ENCODE measurements at places on chromosomes 7 and 10.

- DNase-seq: no peak
Observed at GRCh38 chr10:34187201-34187600, 627.9 kb downstream of the PARD3 start.

DNA sequence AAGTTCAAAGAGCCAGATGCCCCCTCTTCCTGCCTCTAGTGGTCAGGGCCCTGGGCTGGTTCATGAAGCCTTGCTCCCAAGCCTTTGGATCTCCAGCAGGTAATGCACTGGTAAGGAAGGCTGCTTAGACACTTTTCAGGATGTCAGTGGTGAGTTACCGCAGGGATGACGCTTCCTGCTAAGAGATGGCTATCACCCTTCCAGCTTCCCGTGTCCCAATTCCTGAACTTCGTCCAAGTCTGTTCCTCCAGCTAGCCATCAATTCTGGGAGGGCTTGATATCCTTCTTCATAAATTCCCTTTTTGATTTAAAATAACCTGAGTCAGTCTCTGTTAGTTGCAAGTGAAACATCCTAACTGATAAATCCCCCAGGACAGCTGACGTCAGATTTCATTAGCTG lies 221.2 kb downstream of the PLXNA4 start:
- DNase-seq: no peak

DNA sequence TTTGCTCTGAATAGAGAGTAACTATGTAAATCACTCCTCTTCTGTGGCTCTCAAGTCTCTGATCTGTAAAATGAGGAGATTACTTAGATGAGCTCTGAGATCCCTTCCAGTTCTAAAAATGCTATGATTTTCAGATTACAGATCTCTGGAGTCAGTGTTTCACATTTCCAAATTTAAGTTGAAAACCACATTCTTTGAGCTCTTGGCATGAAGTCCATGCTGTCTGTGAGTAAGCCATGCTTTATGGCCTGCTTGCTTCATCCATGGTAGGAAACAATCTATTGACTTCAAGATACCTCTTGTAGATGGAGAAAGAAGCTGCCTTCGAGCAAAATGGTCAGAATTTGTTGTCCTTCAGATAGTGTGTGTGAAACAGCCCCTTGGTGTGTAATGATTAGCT lies 64.9 kb downstream of the CELF2 start:
- no peak for DNase-seq

DNA sequence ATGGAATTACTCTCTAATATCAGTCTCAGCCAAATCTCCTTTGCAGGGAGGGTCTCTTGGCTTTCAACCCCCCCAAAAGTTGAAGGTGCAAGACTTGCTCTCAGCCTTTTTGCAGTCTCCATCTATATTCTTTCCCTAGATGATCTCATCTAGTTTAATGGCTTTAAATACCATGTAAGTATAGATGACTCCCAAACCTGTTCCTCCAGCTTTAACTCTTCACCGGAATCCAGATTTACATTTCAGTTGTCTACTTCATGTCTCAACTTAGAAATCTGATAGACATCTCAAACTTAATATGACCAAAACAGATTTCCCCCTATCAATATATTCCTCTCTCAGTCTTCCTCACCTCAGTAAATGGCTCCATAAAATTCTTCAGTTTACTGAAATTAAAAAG lies 9.9 kb upstream of the TAS2R41 start:
- no peak for DNase-seq

DNA sequence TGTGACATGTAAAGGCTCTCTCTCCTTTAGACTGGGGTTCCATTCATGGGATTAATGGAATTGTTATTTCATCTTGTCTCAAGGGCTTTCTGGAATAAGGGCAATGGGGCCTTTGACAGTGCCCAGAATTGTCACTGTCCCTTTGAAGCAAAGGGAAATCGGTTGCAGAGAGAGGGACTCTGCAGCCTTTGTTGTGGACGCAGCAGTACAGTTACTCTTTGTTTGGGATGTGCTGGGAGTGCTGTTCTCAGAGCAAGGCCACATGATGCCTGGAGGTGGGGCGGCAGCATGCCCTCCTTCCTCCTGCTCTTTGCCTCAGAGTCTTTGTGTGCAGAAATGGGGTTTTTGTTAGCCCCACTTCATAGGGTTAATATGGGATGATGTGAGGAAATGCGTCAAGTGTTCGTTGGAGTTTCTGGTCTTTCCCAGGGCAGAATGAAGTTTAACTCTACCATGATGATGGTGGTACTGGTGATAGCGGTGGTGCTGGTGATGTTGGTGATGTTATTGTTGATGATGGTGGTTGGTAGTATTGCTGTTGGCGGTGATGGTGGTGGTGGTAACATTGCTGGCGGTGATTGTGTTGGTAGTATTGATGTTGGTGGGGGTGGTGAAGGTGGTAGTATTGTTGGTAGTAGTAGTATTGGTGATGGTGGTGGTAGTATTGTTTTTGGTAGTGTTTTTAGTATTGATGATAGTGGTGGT lies 45.3 kb downstream of the DOCK1 start:
- no peak for DNase-seq

GRCh38 chr7:131032786-131033185 lies 294.9 kb upstream of the MKLN1 start:
- no peak for DNase-seq
